Stomach (tissue), 19 donors: ENCODE measurements at places on chromosomes 13 and 19. TPM values are rescaled to one million over a fixed set of nuclear protein-coding genes. Genes with fewer than 3 reads are reported as not detected.

LGALS14 gene
- not detected for total RNA-seq

GPC5 gene
- not detected for total RNA-seq

GRCh38 chr13:99013951-99014350 lies 36.1 kb upstream of the DOCK9 start:
- no peak for DNase-seq

GRCh38 chr19:2577722-2578335 lies 101.9 kb downstream of the GADD45B start:
- DNase-seq: no peak

DNA sequence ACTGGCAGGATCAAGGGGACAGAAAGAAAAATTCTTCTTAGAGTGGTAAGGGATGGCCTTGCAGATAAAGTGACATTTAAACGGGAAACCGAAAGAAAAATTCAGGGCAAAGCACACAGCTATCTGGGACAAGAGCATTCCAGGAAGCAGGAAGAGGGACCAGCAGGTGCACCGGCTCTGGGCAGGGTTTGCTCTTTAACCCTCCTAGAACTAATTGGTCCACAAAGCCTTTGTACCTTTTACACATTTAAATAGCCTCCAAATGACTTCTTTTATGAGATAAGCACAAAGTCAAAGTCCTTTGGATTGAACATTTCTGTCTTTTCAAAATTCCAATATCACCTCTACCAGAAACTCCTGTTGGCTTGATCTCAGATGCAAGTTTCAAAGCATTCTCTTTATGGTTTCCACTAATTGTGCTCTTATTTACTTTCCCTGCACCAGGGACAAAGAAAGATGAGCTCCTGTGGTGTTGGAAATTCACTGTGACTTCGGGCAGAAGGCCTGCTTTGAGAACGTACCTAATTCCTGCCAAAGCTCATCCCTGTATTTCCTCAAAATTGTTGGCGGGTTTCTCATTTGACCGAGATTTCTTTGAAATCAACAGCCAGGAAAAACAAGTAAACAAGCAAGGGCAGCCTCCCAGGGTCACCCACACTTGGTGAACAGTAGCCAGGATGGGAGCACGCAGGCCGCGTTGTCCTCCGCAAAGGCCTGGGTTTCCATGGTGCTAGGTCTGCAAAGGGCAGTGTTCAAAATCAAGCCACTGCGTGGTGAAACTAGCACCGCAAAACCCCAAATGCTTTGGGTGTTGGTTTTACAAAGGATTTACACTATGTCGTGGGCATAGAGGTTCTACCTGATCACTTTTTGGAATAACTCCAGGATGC lies 98.6 kb downstream of the IRS2 start:
- DNase-seq: no peak

DNA sequence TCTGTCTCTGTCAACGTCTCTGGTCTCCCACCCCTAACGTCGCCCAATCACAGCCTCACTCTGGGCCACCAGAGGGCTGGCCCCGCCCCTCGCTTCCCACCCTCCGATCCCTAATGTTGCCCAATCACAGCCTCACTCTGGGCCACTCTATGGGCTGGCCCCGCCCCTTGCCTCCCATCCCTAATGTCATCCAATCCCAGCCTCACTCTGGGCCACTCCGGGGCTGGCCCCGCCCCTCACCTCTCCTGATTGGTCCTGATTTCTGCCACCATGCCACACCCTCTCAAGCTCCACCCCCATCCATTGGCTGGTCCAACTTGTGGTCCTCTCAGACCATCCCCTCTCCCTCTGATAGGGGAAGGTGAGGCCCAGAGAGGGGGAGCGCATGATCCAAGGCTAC lies 24.9 kb downstream of the CELF5 start:
- DNase-seq: no peak
